ENCODE measurements at places on chromosomes 6 and 20. TPM values are rescaled to one million over a fixed set of nuclear protein-coding genes. Genes with fewer than 3 reads are reported as not detected.
A peak's percentile ranks its signal among the peaks of the same experiment; 100 is the strongest.

DNA sequence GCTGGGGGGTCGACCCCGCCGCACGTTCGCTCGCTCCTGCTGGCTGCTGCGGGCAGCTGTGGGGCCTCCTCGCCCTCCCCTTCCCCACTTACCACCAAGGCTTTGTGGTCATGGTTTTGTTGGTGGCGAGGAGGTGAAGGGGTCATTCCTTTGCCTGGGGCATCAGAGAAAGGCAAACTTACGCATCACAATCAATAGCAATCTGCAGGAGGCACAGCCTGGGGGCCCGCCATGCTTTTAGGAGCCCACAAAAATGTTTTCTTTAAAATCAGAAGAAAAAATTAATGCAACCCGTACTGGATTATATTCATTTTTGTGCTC lies 137.0 kb downstream of the IMPG1 start:
- no peak for DNase-seq

DNA sequence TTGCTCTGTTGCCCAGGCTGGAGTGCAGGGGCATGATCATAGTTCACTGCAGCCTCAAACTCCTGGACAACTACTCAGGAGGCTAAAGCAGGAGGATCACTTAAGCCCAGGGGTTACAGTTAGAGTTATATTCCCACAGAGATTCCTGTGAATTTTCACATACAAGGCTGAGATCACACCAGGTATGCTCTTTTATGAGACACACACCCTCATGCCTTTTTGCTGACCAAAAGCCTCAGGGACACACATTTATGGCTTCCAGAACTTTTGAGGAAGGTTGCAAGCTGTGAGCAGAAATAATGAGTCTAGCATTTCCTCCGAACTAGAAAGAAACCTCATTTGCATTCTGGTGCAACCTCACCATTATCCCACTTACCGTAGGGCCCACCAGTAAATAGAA lies 370.5 kb upstream of the ARID1B start:
- no peak for DNase-seq

DNA sequence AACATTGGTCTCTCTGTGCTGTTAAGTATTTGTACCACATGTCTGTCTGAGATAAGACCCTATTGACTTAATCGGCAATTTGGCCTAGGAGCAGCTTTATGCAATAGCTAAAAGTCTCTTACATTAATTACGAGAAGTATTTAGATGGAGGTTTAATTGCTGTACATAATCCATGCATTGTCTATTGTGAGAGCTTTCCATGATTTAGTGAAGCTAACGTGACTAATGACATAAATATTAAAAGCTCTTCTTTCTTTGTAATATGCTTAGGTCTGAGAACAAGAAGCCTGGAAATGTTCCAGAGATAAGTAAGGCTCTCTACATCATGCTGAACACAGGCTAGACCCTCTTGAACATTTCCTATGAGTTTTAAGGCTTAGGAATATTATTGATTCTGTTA lies 32.7 kb upstream of the FAM83B start:
- DNase-seq: peak; percentile 23

DNA sequence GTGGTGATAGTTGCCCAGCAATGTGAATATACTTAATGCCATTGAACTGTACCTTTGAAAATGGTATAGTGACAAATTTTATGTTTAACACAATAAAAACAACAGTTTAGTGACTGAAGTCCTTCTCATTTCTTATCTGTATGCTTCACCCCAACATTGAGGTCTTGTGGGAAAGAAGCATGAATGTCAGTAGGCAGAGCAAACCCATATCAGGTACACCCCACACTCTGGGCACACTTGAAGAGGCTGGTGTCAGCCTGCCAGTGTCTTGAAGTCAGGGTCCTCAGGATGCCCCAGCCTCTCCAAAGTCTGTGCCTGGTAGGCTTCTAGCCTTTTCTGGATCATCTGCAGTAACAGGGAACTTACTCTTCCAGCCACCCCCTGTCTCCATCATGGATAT lies 51.2 kb downstream of the CD164 start:
- DNase-seq: no peak

DNA sequence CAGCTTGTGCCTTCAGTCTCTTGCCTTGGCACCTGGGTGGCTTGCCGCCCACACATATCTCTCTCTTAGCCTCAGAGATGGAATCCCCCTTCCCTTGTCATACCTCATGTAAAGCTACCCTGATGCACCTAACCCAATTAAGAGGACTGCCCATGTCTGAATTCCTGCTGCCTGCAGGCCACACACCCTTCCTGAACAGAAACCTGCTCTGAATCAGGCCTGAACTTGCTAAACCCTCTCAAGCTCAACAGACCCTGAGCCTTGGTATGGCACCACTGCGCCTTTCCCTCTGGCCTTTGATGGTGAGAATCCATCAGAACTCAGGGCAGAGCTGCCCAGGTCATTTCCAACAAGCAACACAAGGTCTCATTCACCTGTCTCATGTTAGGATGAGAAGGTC lies 5.2 kb downstream of the RAET1G start:
- no peak for DNase-seq

DNA sequence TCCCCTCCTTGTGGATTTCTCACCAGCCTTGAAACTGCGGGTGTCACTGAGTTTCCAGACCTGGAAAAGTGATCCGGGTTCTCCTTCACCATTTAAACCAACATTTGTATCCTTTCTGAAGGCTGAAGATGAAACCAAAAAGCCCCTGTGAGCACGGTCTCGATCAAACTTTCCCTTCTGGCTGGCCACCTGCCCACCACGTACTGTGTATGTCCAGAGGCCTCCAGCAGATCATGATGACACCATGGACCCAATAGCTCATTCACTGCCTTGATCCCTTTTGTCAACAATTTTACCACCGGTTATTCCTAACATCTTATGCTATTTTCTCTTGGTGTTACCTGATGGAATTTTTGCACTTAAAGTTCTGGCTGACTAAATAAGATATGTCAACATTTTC lies 15.6 kb downstream of the ULBP1 start:
- DNase-seq: no peak

The HLA-DQA2 gene
- polyA plus RNA-seq: 0.86 TPM

- no peak for DNase-seq
Measured at GRCh38 chr6:30352550-30352949, 7.6 kb downstream of the RPP21 start.

The KIAA1755 gene
- polyA plus RNA-seq: 0.33 TPM

DNA sequence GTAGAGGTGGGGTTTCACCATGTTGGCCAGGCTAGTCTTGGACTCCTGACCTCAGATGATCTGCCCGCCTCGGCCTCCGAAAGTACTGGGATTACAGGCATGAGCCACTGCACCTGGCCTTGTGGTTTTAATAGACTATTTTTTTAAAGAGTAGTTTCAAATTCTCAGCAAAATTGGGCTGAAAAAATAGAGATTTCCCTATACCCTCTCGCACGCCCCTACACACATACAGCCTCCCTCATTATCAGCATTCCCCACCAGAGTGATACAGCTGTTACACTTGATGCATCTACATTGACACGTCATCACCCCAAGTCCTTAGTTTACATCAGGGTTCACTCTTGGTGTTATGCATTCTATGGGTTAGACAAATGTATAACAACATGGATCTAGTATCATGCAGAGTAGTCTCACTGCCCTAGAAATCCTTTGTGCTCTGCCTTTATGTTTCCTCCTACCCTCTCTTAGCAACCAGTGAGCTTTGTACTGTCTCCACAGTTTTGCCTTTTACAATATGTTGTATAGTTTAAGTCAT lies 103.6 kb downstream of the CDYL start:
- DNase-seq: no peak

The UBE2V1 gene
- polyA plus RNA-seq: 73.3 TPM

DNA sequence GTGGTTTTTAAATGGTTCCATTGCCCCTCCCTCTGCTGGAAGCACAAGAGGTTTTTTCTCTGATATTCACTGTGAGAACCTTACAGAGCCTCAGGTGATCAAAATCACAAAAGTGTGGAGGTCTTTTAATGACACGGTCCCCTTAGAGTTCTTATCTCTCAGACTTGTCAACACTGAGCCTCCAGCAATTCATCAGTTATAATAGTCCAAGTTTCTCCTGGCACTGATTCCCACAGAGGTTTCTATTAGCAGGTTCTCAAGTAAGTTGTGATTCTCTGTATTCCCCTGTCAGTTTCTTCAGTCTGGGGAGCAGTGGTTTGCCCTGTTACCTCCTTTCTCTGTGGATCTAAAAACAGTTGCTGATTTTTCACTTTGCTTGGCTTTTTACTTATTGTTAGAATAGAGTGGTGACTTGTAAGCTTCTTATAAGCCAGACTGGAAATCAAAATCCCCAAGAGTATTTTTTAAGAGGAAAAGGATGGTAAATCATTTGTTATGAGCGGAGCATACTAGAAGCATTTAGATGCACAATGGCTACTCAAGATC lies 157.4 kb upstream of the BMP5 start:
- no peak for DNase-seq

- no peak for DNase-seq
Measured at GRCh38 chr6:52104979-52105378, 17.6 kb upstream of the PKHD1 start.

The SAMD10 gene
- 4.7 TPM for polyA plus RNA-seq

- DNase-seq: no peak
Measured at GRCh38 chr6:14060971-14061370, 56.6 kb upstream of the CD83 start.

GRCh38 chr6:133959667-133960368 lies 6.8 kb downstream of the TBPL1 start:
- DNase-seq: no peak

DNA sequence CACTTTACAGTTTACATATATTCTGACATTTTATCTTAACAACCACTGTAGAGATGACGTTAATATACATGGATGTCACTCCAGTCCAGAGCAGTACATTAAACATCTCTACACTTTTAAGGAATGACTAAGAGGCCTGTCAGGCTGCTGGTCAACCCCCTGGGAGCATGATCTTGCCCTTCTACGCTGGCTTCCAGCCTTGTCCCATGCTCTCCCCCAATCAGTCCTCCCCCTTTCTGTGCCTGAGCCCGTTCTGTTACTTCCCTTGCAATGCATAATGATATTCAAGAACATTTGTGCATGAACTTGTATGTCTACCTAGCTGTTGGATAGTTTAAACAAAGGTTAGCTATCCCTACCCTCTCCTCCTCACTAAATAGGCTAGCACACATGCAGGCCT lies 40.5 kb upstream of the PLCB4 start:
- no peak for DNase-seq

The TFAP2D gene
- polyA plus RNA-seq: not detected

DNA sequence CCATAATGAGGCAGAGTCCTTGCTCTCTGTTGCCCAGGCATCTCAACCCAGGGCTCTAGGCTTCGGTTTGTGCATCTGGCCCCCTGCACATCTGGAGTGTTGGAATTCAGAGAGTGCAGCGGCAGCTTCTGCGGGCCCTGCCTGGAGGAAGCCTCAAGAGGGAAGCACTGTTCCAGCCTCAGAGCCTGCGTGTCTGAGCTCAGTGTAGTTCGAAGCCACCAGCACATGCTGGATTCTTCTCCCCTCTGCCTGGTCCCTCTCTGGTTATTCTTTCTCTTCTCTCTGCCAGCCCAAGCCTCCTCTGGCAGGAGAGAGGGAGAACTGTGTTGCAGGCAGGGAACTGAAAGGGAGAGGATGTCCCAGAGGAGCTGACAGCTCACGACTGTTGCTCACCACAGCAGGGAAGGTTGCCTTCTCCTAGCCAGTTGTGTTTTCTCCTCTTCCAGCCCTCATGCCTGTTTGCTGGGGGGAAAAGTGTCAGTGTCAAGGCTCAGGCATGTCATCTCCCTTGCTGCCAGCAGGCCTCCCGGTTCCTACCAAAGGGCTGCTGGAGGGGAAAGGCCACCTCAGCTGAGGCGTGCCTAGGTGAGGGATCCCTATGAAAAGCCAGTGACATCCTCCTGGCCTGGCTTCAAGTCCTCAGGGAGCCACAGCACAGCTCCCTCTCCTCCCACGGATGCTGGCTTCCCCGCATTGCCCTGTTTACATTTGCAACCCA lies 126.0 kb upstream of the LRFN2 start:
- peak; percentile 38 for DNase-seq

- peak; percentile 43 for DNase-seq
Measured at GRCh38 chr6:130076512-130076911, 58.1 kb downstream of the L3MBTL3 start.

DNA sequence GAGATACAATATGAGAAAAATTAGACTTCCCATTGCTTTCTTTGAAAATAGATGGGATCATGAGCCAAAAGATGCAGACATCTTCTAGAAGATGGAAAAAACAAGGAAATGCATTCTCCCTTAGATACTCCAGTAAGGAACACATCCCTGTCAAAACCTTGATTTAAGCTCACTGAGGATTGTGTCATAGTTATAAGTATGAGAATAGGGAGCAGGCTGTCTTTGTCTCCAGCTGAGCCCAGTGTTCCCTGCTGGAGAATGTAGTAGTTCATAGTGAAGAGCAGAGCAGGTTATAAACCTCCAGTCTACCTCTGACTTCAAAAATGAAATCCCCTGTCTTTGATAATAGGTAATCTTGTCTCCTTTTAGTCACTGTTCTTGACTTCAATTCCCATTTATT lies 589.9 kb downstream of the PHF3 start:
- no peak for DNase-seq

GRCh38 chr6:19309661-19310060 lies 527.5 kb upstream of the ID4 start:
- no peak for DNase-seq
